ENCODE measurements at places on chromosomes 1 and 21. TPM values are rescaled to one million over a fixed set of nuclear protein-coding genes. Genes with fewer than 3 reads are reported as not detected.

DNA sequence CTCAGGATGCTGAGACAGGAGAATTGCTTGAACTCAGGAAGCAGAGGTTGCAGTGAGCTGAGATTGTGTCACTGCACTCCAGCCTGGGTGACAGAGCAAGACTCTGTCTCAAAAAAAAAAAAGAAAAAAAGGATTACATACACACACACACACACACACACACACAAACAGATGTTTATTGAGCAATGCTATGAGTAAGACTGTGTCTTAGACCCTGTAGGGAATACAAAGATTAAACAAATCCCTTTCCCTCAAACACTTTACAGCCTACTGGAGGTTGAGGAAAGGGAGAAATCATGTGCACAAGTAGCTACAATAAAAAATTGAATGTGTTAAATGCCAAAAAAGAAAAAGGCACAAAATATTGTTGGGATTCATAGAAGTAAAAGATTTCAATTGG lies 58.1 kb downstream of the RPAP2 start:
- DNase-seq: no peak

DNA sequence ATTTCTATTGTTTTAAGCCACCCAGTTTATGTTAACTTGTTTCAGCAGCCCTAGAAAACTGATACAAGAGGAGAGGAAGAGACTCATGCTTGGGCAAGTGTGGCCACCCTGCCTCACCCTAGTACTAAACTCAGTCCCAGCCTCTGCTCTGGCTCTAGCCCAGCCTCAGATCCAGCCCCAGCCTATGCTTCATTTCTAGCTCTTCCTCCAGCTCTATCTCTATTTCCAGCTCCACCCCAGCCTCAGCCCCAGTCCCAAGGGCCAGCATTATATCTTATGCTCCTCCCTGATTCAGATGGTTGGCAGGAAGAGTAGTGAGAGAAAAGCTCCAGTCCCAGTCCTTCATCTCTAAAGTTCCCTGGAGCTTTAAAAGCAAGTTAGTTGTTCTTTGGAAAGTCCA lies 535.5 kb downstream of the PTPRC start:
- DNase-seq: no peak

GRCh38 chr1:10632691-10633090 lies 157.9 kb downstream of the PEX14 start:
- DNase-seq: no peak

DNA sequence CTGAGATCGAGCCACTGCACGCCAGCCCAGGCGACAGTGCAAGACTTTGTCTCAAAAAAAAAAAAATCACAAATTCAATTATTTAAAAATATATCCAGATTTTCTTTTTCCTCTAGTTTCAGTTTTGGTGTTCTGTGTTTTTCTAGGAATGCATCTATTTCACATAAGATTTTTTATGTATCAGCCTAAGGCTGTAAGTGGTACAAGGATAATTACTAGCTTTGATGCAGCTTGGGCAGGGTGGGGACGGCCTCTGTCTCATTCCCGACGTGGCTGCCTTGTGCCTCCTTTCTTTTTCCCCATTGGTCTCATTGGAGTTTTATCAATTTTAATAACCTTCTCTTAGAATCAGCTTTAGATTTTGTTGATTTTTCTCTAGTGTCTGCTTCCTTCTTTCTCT lies 6.9 kb downstream of the CCDC27 start:
- DNase-seq: no peak

- DNase-seq: no peak
Observed at GRCh38 chr1:15756143-15757015, 2.2 kb upstream of the FBLIM1 start.

DNA sequence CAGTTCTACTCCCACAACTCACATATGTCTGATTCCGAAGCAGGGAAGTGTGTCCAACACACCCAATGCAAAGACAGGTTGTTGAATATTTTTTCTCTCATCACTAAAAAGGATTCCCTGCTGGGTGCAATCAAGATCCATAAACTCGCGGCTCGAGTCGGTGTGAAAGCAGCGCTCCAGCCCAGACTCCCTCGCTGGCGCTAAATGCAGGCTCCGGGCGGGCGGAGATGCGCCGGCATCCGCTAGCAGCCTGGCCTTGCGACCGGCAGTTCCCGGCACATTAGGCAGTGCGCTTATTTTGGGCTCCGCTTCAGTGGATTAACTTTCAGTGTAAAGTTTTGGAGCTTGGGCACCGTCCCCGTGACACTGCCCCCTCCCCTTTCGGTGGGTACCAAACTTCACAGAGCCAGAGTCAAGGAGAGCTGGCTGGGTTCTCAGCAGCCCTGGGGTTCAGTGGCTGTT lies 87.7 kb upstream of the POU3F1 start:
- no peak for DNase-seq

GRCh38 chr1:67372136-67372535 lies 58.1 kb downstream of the SERBP1 start:
- DNase-seq: no peak

GRCh38 chr1:232263452-232263851 lies 366.5 kb downstream of the SIPA1L2 start:
- no peak for DNase-seq

- peak; percentile 54 for DNase-seq
Observed at GRCh38 chr21:36028127-36029069, 31.9 kb downstream of the SETD4 start.

The RORC gene
- total RNA-seq: 38.4 TPM

The PIK3R3 gene
- 0.47 TPM for total RNA-seq

The RGS1 gene
- 736 TPM for total RNA-seq

The FALEC gene
- total RNA-seq: not detected

The AMY1C gene
- total RNA-seq: not detected

The GBP1 gene
- total RNA-seq: 29.4 TPM
